ENCODE measurements at places on chromosomes 13 and 19.

- no peak for DNase-seq
Measured at GRCh38 chr13:106243011-106243565, 292.4 kb downstream of the EFNB2 start.

DNA sequence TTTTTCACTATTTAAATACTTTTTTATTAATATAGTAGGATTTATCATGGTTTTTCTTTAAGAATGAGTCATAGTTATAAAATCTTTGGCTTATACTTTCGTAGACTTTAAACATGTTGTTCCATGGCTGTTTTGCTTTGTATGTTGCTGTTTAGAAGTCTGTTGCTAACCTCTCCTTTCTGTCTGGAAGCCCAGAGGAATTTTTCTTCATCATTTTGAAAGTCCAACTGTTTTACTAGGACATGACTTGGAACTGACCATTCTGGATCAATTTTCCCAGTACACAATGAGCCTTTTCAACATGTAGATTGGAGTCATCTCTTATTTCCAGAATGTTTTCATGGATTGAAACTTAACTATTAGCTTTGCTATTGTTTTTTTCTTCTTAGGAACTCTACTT is 7.9 kb downstream of the CAB39L start:
- no peak for DNase-seq

- no peak for DNase-seq
Measured at GRCh38 chr19:30083125-30083681, 141.2 kb downstream of the URI1 start.

DNA sequence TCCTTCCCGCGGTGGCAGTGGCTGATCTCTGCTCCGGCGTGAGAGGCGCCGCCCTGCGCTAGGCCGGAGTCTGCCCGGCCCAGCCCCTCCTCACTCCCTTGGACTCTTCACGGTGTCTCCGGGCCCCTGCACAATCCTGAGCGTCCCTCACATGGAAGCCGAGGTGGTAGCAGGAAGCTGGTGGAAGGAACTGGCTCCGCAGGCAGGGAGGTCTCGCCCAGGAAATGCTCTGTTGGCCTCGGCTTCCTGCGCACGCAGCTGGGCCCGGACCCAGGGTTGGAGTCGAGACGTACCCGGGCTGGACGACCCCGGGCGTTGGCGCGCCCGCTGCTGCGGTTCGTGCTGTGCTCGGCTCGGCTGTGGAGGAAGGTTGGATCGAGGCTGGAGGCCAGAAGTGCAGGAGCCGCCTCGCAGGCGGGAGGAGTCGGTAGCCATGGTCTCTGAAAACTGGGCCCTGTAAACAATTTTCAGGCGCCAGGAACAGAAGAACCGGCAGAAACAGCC is 46.3 kb downstream of the ZNF724 start:
- DNase-seq: no peak

DNA sequence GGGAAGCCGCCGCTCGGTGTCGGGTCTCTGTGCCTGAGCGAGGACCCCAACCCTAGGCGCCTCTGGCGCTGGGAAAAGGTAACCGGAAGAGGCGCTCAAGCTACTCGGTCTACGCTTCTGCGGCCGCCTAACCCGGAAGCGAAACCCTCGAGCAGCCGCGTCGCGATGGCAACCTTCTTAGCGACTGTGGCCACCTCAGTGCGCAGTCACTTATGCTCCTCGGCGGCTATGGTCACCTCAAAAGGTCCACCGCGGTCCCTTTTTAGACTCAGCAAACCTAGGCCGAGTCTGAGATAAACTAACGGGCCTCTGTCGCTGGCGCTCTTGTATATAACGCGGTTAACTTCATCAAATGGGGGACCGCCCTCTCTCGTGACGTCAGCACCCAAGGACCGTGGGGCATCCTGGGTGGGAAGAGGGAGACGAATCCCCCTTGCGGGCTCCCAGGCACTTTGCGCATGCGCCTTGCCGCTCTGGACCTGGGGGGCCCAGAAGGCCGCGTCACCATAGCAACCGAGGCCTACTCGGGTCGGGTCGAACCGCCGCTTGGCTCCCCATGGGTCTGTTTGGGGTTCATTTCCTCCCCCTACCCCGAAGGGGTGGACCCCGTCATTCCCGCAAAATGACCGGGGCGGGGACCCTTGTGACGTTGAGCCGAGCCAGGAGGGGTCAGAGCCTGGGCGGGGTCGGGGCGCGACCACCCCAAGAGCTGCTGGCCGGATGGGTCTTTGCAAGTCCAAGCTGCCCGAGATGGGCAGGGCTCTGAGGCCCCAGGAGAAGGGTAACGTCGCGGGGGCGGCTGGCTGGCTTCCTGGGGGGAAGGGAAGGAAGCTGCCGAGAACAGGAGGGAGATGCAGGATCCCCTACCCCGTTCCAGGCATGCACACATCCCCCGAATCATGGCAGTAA is at the start of gene GTF2F1:
TSS of gene GTF2F1 (minus strand) at position 91 of the 909 bp plus-strand sequence. CDS start 169 bp downstream, outside the sequence.
- peak; percentile 96 for DNase-seq

GRCh38 chr13:33139780-33140535 is 123.7 kb downstream of the KL start:
- no peak for DNase-seq

- no peak for DNase-seq
Measured at GRCh38 chr13:73902296-73902695, 231.9 kb downstream of the KLF12 start.

DNA sequence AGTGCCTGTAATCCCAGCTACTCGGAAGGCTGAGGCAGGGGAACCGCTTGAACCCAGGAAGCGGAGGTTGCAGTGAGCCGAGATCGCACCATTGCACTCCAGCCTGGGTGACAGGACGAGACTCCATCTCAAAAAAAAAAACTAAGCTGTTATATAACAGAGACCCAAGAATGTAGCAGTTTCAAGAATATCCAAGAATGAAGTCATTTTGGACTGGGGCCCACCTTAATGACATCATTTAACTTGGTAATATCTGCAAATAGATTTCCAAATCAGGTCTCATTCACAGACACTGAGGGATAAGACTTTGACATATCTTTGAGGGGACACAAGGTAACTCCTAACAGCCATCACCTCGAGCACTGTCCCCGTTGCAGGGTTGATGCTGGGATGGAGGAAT is 36.5 kb upstream of the MRI1 start:
- DNase-seq: no peak

DNA sequence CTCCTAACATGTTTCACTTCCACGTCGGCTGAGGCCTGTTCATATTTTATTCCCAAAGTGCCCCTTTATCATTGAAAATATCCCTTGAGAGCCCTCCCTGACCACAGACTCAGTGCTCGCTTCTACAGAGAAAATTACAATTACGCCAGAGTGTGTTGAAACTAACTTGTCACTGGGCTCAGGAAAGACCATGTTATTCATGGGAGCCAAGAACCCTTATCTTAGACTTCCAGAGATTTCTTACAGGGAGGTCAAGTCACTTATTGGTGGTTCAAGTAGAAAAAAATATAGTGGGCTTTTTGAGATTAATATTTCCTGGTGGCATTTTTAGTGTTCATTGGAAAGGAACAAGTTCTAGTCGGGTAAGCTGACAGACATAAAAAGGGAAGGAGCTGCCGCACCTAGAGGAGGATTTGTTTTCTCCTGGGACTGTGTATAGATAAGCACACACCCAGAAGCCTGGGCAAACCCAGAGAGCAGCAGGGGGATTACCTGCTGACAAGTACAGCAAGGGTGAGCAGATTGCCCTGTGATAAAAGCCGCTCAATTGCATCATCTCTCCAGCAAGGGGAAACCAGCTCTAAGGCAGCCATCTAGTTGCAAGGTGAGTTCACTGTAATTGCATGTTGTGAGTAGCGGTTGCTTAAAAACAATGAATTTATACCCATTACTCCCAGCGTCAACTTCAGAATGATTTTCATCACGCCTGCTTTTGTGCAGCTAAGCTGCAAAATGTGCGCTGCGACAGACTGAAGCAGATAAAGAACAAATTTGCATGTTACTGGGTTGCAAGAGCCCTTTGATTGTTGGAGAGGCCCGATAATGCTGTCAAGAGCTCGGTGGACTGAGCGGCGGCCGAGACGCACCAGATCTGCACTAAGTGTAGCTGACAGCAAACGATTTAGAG is 46.2 kb downstream of the DCT start:
- peak; percentile 13 for DNase-seq

Data from GM20000 (cell line).